Trophoblast cell (in vitro differentiated cells and primary cell): ENCODE measurements at places on chromosomes 5 and 9.
A peak's percentile ranks its signal among the peaks of the same experiment; 100 is the strongest.

- DNase-seq = peak; percentile 77
These were observed 461.2 kb upstream of the RIOK2 start for GRCh38 chr5:97644206-97644605.

DNA sequence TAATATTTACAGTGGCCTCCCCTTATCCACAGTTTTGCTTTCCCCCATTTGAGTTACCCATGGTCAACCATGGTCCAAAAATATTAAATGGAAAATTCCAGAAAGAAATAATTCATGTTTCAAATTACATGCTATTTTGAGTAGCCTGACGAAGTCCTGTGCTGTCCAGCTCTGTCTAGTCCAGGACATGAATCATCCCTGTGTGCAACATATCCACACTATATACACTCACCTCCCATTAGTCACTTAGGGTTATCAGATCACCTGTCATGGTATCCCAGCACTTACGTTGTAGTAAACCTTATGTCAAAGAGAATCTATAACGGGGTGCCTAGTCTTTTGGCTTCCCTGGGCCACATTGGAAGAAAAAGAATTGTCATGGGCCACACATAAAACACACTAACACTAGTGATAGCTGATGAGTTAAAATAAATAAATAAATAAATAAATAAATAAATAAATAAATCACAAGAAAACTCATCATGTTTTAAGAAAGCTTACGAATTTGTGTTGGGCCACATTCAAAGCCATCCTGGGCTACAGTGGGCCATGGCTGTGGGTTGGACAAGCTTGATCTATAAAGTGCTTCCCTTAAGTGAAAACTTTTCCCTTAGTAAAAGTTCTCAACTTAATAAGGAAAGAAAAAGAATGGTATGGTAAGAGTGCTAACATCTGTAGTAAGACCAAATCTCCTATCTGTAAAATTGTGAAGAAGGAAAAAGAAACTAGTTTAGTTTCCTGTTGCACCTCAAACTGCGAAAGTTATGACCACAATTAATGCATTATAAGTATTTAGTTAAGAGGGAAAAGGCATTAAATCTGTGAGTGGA, 15.9 kb upstream of the OMD start:
- DNase-seq = peak; percentile 46

DNA sequence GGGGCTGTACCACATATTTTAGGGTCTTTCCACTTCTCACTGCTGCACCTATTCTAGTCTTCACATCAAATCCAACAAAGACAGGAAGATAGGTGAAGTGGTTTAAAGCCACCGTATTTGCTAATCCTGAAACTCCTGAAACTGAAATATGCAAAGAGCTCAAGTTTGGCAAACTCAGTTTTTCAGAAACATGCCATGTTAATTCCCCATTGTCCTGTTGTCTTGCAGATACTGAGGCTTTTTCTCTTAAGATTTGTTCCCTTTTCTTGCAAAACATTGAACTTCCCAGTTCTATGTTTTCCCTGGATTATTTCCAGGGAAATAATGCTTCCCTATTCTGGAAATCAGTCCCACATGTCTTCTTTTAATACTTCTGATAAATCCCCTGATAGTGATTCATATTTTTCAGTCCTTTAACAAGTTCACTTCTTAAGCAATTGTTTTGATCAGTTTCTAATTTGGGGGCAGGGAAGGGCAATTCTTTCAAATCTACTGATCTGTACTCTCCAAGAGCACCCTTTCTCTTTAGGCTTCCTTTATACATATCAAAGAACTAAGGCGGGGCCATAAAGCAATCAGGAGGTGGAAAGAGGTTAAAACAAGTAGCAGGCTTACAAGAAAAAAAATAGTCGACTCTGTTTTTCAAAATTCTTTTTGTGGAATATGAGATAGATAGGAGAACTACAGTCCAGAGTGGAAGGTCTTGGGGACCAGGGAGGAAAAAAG, 648.5 kb downstream of the BNC2 start:
- no peak for DNase-seq

- peak; percentile 40 for DNase-seq
These were observed 18.2 kb downstream of the SLC22A5 start for GRCh38 chr5:132387640-132388117.

DNA sequence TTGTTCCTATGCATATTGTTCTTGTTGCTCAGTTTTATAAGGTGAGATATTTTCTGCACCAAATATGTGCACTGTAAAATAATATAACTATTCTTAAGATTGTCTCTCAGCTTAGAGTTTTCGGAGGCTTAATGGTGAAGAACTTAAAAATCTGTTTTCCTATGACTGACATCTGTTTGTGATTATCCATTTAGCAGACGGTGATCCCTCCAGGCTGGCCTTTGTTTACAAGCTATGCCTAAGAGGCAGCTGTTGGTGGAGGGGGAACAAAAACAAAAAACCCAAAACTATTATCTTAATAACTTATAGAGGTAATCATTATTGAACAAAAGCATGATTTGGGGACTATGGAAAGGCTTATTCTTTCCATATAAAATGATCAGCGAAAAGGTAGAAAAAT, 658 bp downstream of the PDCD1LG2 start:
- no peak for DNase-seq
